ENCODE measurements at places on chromosomes 4 and X. TPM values are rescaled to one million over a fixed set of nuclear protein-coding genes. Genes with fewer than 3 reads are reported as not detected.

The FGF2 gene
- total RNA-seq: 2.7 TPM

The IL13RA2 gene
- not detected for total RNA-seq

- H3K27me3 ChIP-seq: peaks cover 15% of the 10 kb centered on the region
- H3K4me1 ChIP-seq: peaks cover 4% of the 10 kb centered on the region
- H3K27ac ChIP-seq: no peak overlapping the region
Measured at GRCh38 chr4:183342541-183343533, 20.6 kb upstream of the CLDN24 start.

DNA sequence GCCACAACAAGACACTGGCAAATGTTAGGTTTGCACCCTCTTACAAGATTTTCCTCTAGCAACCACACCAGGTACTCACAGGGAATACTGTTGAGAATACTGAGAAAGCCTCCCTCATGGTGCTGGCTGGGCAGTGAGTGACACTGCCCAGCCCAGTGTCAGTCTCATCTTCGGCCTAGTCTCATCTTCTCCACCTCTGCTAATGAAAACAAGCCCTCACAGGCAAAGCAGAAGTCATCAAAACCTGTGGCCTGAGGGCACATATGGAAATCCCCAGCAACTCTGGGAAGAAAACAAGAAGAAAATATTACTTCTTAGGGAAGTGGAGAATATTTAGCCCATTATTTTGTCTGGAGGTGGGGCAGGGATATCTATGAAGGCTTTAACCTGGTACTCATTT is 7.9 kb upstream of the ADAM29 start:
- H3K36me3 ChIP-seq: no peaks in the 10 kb centered on the region
- H3K4me3 ChIP-seq: no peak overlapping the region
- no peaks in the 10 kb centered on the region for H3K4me1 ChIP-seq
- DNase-seq: no peak
- H3K27me3 ChIP-seq: no peaks in the 10 kb centered on the region

DNA sequence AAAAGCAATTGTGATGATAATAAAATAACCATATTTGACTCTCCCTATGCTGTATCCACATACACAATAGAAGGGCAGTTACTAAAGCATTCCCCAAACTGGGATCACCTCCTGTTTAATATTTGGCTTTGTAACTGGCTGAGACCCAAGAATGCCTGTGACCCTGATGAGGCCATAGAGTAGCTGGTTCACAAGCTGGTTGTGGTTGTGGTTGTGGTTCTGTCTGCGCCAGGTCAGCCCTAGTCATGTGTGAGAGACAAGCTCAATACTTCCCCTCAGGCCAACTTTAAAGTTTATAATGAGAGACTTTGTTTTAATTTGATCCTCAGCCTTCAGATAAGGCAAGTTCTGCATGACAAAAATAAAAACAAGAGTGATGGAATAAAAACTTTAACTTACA is 209.9 kb downstream of the PARM1 start:
- H3K4me3 ChIP-seq: no peak overlapping the region
- no peaks in the 10 kb centered on the region for H3K36me3 ChIP-seq
- no peaks in the 10 kb centered on the region for H3K4me1 ChIP-seq
- no peak for DNase-seq
- H3K27ac ChIP-seq: no peak overlapping the region
- H3K27me3 ChIP-seq: no peaks in the 10 kb centered on the region

Measured in activated T-cell treated with anti-CD3 and anti-CD28 coated beads, Interleukin-2, amount 50 U/mL, for 72 hours (primary cell).